ENCODE measurements at places on chromosomes 1 and 21.

DNA sequence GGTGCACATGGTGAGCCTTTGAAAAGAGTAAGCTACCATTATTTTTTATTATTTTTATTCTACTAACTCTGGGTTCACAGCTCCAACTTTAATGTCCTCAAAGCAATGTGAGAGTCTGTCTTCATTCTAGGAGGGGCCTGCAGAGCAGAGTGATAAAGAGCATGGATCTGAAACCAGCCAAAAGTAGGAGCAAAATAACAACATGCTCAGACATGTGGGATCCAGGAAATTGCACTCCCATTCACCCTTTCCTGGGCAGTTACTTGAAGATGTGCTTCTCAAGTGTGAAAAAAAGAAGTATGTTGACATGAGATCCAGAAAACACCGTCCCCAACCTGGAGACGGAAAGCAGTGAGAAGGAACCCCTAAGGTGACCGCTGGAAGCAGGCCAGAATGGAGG lies 8.7 kb upstream of the LIN28A start:
- no peak overlapping the region for H3K4me3 ChIP-seq
- no peak overlapping the region for H3K27ac ChIP-seq
- no peak for DNase-seq
- H3K4me1 ChIP-seq, result no peaks in the 10 kb centered on the region
- H3K36me3 ChIP-seq, result no peaks in the 10 kb centered on the region

DNA sequence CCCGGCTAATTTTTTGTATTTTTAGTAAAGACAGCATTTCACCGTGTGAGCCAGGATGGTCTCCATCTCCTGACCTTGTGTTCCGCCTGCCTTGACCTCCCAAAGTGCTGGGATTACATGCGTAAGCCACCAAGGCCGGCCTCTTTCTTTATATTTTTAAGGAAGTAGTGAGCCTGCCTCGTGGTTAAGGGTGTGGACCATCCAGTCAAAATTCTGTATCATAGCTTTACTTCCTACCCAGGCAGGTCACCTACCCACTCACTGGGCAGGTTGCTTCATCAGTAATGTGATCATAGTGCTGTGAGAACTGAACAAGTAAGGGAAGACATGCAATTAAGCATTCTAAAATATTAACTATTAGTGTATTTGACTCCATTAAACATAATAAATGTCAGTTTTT lies 8.1 kb upstream of the ACOT7 start:
- H3K4me3 ChIP-seq, result no peak overlapping the region
- no peak for DNase-seq
- no peaks in the 10 kb centered on the region for H3K27me3 ChIP-seq
- H3K4me1 ChIP-seq, result no peaks in the 10 kb centered on the region

- H3K4me1 ChIP-seq, result no peaks in the 10 kb centered on the region
- no peaks in the 10 kb centered on the region for H3K36me3 ChIP-seq
- H3K27me3 ChIP-seq, result no peaks in the 10 kb centered on the region
- H3K27ac ChIP-seq, result no peak overlapping the region
- no peak overlapping the region for H3K4me3 ChIP-seq
Observed at GRCh38 chr1:101820071-101820470, 176.7 kb downstream of the OLFM3 start.

GRCh38 chr1:184959626-184960025 lies 14.7 kb downstream of the NIBAN1 start:
- H3K27me3 ChIP-seq, result peaks cover 5% of the 10 kb centered on the region
- no peak for DNase-seq

- H3K4me3 ChIP-seq, result no peak overlapping the region
- DNase-seq, result no peak
- H3K4me1 ChIP-seq, result no peaks in the 10 kb centered on the region
- H3K27ac ChIP-seq, result no peak overlapping the region
- H3K27me3 ChIP-seq, result no peaks in the 10 kb centered on the region
- H3K36me3 ChIP-seq, result no peaks in the 10 kb centered on the region
Observed at GRCh38 chr1:84611796-84612195, 37.6 kb upstream of the CTBS start.
